ENCODE measurements at places on chromosomes 1 and 21.

DNA sequence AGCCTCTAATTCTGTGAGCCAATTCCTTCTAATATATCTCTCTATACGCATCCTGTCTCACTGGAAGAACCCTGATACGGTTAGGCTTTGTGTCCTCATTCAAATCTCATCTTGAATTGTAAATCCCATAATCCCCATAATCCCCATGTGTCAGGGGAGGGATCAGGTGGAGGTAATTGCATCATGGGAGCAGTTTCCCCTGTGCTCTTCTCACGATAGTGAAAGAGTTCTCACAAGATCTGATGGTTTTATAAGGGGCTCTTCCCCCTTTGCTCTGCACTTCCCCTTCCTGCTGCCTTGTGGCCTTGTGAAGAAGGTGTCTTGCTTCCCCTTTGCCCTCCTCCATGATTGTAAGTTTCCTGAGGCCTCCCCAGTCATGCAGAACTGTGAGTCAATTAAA, 116.1 kb downstream of the MRPS6 start:
- no peak for DNase-seq

- DNase-seq: no peak
Observed at GRCh38 chr1:217574265-217574949, 56.5 kb downstream of the GPATCH2 start.

GRCh38 chr1:162631546-162632191, 595 bp upstream of the DDR2 start:
- no peak for DNase-seq

DNA sequence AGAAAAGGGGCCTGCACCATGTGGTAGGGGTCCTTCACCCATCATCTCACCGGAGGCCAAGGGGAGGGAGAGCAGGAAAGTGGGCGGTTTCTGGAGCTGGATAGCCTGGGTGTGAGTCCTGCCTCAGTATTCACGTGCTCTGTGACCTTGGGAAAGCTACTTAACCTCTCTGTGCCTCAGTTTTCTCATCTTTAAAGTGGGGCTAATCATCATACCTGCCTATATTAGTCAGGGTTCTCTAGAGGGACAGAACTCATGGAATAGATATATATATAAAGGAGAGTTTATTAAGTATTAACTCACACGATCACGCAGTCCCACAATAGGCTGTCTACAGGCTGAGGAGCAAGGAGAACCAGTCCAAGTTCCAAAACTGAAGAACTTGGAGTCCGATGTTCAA, 78.7 kb downstream of the FBXO2 start:
- no peak for DNase-seq

DNA sequence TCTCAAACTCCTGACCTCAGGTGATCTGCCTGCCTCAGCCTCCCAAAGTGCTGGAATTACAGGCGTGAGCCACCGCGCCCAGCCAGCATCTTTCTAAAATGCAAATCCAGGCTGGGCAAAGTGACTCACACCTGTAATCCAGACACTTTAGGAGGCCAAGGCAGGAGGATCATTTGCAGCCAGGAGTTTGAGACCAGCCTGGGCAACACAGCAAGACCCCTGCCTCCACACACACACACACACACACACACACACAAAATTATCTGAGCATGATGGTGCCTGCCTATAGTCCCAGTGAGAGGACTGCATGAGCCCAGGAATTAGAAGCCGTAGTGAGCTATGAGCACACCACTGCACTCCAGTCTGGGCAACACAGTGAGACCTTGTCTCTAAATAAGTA, 16.8 kb upstream of the PABPC4 start:
- no peak for DNase-seq

- no peak for DNase-seq
Observed at GRCh38 chr1:23546897-23547584, 12.3 kb downstream of the ID3 start.

DNA sequence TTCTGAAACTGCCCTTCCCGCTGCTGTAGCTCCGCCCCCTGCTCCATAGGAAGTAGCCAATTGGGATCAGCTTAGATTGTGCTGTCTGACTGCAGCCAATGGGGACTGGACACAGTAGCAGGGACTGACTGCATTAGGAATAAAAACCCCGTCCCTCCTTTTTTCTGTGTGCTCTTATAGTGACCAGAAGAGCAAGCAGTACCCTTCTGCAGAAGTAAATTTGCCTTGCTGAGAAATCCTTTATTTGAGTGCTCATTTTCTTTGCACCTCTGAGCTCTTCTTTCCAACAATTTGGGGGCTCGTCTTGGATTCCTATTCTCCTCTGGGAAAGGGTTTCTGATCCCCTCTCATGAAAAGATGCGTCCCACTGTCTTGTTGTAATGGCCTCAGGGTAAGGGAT, 16.2 kb downstream of the OR2L13 start:
- DNase-seq: no peak

DNA sequence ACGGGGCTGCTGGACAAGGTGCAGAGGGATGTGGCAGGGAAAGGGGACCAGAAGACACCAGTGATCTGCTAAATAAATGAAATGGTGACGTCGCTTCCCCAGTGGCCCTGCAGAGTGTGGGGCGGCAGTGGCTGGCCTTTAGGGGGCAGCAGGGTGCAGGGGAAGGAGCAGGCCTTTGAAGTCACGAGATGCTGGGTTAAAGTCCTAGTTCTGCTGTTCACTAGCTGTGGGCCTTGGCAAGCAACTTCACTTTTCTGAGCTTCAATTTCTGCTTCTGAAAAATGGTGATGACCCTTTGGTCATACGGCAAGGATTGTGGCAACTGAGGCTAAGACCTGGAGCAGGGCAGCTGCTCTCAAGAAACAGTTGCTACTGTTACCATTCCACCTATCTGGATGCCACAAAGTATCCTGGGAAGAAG, 9.2 kb upstream of the GALE start:
- peak; percentile 75 for DNase-seq

- peak; percentile 92 for DNase-seq
Observed at GRCh38 chr1:24289937-24290595, 29.1 kb upstream of the GRHL3 start.

- no peak for DNase-seq
Observed at GRCh38 chr1:66311628-66312027, 222.3 kb upstream of the SGIP1 start.

GRCh38 chr1:10795276-10796021, 997 bp downstream of the CASZ1 start:
- no peak for DNase-seq

- DNase-seq: no peak
Observed at GRCh38 chr1:66400660-66401059, 133.3 kb upstream of the SGIP1 start.

GRCh38 chr21:44052830-44053226, 40.7 kb downstream of the TRAPPC10 start:
- DNase-seq: no peak

DNA sequence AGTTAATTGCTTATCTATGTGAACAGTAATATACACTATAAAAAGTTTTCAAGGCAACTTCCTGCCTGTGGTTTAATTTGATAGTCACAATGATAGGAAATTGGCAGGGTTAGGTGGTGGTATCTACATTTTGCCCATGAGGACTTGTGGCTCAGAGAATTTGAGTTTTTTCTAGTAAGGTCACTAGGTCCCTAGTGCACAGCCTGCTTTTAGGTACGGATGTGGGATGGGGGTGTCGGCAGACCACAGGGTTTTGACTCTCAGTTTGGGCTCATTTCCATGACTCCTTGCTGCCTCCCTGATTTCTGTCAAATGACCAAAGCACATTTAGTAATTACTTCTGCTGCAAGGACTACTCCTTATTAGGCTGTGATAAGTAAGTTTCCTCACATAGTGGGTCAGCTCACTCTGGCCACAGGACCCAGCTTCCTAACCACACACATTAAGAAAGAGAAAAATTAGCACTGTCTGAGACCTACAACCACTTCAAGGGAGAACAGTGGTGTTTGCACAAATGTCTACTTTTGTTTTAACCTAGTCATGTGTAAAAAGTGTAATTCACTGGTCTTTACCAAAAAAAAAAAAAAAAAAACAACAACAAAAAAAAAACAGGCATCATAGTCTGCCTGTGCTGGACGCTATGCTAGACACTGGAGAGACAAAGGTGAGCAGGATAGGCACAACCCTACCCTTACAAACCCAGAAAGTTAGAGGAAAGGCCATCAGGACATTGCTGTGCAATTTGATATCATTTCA, 43.7 kb downstream of the MRPL39 start:
- no peak for DNase-seq

- no peak for DNase-seq
Observed at GRCh38 chr1:34987018-34987417, 1.9 kb upstream of the TMEM35B start.

- no peak for DNase-seq
Observed at GRCh38 chr1:200436436-200436835, 26.6 kb upstream of the ZNF281 start.

DNA sequence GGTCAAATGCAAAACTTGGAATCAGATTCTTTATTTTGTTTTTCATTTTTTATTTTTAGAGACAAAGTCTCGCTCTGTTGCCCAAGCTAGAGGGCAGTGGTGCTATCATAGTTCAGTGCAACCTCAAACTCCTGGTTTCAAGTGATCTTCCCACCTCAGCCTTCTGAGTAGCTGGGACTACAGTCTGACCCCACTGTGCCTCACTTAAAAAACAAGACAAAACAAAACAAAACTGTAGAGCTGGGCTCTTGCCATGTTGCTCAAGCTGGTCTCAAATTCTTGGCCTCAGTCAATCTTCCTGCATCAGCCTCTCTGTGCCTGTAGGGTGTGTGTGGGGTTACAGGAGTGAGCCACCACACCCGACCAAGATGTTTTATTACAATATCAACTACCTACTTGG, 396.0 kb upstream of the USP24 start:
- DNase-seq: no peak

- DNase-seq: no peak
Observed at GRCh38 chr1:95369985-95370690, 136.1 kb downstream of the RWDD3 start.

DNA sequence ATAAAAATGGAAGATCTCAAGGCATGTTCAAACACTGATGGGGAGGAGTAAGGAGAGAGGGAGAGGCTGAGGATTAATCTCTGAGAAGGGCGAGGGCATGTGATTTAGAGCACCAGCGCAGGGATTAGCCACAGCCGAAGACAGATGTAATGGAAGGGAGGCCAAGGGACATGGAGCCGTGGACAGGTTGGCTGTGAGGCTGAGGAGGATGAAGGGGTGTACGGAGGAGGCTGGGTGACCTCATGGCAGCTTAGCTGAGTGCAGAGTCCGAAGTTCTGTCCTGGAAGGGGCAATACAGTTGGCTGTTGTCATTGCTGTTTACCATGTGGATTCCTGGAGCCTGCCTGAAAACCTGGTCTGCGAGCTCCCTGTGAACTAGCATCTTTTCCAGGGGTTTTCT, 342.8 kb downstream of the RPS6KC1 start:
- DNase-seq: no peak

- DNase-seq: no peak
Observed at GRCh38 chr1:185265314-185265713, 51.7 kb downstream of the IVNS1ABP start.

- no peak for DNase-seq
Observed at GRCh38 chr1:164718821-164719220, 159.8 kb downstream of the PBX1 start.

- DNase-seq: peak; percentile 71
Observed at GRCh38 chr1:15799004-15799867, 8.2 kb downstream of the UQCRHL start.

DNA sequence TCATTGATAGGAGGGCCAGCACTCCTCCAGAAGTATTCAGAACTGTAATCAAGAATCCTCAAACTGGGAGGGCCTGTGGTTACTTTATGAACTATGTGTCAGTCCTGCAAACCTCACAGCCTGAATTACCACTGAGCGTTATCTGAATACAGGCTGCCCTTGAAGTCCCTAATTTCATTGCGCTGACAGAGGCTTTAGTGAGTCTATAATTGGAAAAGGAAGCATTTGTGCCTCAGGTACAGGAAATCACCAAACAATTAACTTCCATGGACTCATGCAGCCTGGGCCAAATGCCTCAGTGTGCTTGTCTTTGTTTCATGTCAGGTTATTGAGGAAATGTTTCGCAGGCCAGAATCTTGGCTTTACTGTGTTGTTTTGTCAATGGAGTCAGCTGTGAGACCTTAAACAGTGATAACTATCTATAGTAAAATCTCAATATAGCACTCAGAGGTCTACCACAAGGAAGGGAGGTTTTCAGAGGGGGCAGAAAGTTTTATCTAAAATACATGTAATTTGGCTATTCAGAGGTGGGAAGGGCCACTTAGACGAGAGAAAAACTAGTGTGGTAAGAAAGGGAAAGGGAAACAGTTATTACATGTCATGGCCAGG, 32.9 kb upstream of the DOCK7 start:
- no peak for DNase-seq

- DNase-seq: no peak
Observed at GRCh38 chr21:33099131-33099530, 29.2 kb downstream of the OLIG1 start.

DNA sequence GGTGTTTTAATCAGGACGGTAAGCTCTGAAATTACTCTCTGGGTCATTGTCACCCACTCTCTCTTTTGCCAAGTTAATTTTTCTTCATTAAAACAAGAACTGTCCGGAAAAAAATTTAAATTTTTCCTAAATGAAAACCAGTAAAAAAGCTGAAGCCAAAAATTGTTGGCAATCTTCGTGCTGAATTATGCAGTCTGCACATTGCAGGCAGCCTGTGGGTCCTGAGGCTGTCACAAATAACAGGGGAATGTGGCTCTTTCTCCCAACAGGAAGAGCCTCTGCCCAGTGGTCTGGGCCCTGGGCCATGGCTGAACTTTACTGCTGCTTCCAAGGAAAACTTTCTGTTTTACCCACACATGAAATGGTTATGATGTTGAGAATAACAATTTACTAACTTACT, 153.9 kb upstream of the SPAG17 start:
- DNase-seq: peak; percentile 42

DNA sequence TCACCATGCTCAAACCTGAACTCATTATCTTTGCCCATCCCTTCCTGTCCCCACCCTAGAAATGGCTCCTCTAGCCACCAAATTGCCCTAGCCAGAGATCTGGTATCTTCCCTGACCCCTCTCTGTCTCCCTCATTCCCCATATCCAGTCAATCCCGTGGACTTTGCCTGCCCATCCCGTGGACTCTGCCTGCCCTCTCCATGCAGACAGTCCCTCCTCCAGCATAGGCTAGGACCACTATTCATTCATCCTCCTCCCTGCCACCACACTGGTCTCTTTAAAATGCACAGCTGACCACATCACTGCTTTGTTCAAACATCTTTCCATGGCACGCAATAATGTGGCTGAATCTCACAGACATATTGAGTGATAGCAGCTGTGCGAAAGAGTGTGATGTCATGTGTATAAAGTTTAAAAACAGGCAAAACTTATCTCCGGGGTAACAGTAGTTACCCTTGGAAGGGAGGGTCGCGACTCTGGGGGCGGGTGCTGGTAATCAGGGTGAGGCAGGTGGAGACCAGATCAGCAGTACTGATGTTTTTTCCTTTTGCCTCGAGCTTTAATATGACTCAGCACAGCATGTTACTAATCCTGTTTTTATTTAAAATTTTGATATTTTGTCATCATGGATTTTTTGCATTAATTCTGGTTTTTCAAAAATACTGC, 4.8 kb upstream of the SLC2A1 start:
- DNase-seq: no peak

- DNase-seq: no peak
Observed at GRCh38 chr1:116679091-116679827, 11.7 kb upstream of the IGSF3 start.

- no peak for DNase-seq
Observed at GRCh38 chr21:37748351-37748750, 167.9 kb downstream of the KCNJ6 start.

- DNase-seq: no peak
Observed at GRCh38 chr1:70617728-70618127, 206.7 kb downstream of the CTH start.
